ENCODE measurements at places on chromosomes 12 and 14.

DNA sequence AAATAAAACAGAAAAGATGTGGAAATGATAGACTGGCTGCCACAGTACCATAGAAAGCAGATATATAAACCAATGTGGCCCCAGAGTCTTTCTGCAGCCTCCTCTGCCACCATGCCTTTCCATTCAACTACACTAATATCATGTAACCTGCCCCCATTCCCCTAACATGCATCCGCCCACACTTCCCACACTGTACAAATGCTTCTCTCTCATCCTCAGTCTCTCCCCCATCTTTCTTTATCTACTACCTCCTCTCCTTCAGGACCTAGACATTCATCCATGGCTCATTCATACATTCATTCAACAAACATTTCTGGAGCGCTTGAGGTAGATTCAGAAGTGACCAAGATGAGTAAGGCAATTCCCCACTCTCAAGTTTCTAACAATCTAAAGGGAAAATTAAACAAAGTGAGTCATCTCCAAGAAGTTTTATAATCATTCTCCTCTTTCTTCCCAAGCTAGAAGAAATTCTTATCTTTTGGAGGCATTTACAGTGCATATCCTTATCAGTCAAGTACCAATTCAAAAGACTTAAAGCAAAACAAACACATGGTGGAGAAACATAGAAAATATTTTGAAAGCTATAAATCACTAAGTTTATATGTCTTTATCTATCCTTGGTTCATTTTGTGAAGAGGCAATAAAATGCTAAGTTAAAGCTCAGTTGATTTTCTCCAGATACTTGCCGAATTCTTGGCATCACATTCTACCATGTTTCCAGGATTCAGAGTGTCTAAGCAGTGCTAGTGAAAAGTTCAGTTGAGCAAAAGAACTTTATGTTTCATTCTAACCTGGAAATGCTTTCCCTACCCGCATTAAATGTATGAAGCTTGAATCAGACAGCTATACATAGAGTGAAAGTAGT, 70.5 kb upstream of the FRMD6 start:
- DNase-seq, result no peak

- DNase-seq, result no peak
Observed at GRCh38 chr12:127588249-127588648, 678.7 kb upstream of the TMEM132C start.

- no peak for DNase-seq
Observed at GRCh38 chr12:53201177-53201541, 5.9 kb downstream of the ITGB7 start.

DNA sequence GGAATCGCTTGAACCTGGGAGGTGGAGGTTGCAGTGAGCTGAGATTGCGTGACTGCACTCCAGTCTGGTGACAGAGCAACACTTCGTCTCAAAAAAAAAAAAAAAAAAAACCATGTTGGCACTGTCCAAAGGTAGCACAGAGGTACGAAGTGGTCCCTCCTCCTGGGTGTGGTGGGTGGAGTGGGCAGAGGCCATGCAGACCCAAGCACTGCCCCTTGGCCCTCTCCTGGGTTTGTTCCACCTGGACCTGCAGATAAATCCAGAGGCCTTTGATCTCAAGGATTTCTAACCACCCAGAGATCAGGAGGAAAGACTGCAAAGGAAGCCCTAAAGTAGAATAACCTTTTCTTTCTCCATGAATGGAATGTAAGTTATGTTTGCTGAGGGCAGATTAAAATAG, 8.7 kb upstream of the GALNT6 start:
- no peak for DNase-seq

DNA sequence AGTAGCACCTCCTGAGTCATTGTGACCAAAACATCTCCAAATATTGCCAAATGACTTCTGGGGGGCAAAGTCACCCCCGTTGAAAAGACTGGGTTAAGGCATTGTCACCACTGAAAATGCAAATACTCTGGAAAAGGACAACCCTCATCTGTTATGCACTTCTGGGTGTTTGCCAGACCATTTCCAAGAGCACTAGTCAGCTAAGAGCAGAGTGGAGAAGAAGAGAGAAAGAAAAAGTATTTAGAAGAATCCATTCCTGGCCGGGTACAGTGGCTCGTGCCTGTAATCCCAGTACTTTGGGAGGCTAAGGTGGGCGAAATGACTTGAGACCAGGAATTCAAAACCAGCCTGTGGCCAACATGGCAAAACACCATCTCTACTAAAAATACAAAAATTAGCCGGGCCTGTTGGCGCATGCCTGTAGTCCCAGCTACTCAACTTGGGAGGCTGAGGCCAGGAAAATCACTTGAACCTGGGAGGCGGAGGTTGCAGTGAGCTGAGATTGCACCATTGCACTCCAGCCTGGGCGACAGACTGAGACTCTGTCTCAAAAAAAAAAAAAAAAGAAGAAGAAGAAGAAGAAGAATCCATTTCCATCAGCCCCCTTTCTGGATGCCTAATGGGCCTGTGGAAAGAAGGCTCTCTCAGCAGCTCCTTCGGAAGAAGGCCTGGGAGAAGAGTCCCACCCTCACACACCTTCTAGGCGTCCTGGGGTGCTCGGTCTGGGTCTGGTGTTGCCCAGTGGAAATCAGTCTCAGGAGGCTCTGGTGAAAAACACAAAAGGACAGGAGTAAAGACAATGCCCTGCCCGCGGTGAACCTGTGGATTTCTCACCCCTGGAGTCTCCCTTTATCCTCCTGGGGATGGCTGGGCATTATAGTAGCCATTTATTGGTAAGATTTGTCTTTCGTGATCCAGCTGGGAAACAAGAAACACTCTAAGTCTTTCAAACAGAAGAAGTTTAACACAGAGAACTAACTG, 3.5 kb upstream of the LTBR start:
- DNase-seq, result no peak

GRCh38 chr12:74619884-74620283, 82.2 kb downstream of the ATXN7L3B start:
- DNase-seq, result no peak

DNA sequence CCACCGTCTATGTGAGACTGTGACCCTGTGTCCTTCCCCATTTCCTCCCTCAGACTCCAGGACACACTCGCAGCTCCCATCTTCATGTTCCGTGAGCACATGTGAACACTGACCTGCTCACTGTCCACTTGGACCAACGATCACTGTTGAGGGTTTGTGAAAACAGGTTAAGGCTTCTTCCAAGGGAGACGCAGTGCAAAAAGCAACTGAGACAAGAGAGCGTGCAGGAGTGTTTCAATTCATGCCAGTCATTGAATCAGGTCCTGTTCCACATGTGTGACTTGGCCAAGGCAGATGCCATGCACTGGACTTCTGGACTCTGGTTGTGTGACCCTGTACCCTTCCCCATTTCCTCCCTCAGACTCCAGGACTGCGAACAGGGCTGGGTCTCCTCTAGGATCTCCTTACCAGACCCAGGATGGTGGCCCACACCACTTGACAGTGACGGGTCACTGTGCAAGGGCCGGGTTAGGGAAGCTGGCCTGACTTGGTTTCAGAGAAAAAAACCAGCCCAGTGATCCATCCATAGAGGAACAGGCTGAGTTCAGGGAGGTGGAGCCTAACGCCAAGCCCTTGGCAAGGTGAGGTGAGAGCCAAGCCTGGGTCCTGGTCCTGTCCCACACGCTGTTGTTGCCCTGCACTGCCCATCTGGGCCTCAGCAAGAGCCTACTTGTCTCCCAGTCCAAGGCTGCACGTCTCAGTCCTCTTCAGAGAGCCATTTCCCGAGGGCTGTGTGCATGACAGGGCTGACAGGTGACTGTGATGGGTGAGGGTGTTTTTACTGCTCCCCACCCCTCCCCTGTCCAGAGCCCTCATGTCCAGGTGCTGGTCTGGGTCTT, 5.7 kb upstream of the KRT5 start:
- no peak for DNase-seq

- DNase-seq, result peak; percentile 41
Observed at GRCh38 chr12:103884316-103884715, 43.3 kb upstream of the NT5DC3 start.

GRCh38 chr12:31589598-31589903, 1.4 kb downstream of the DENND5B start:
- DNase-seq, result no peak

DNA sequence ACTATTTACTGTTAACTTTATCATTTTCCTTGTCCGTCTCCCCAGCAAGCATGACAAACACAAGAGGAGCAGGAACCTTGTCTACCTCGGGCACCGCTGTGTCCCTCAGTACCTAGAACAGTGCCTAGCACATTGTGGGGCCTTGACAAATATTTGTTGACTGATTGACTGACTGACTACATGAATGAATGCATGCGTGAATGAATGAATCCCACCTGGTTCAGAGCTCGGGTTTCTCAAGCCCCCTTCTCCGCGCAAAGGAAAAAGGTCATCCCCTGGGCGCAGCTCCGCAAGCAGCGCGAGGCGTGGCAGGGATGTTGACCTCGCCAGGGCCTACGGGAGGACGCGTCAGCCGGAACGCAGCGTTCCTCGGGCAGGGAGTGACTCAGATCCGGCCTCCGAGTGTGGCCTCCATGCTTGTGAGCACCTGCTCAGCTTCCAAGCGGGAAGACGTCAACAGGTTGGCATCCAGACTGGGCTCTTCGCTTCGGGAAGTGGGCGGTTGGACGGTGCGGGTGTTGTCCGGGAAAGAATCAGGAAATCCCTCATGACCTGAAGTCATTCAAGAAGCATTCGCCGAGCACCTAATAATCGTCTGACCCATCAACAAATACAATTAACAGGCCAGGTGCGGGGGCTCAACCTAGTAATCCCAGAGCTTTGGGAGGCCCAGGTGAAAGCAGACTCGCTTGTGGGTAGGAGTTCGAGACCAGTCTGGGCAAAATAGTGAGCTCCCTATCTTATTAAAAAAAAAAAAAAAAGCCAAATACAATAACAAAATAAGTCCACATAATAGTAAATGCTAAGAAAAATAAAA, 13.9 kb upstream of the UBC start:
- no peak for DNase-seq

DNA sequence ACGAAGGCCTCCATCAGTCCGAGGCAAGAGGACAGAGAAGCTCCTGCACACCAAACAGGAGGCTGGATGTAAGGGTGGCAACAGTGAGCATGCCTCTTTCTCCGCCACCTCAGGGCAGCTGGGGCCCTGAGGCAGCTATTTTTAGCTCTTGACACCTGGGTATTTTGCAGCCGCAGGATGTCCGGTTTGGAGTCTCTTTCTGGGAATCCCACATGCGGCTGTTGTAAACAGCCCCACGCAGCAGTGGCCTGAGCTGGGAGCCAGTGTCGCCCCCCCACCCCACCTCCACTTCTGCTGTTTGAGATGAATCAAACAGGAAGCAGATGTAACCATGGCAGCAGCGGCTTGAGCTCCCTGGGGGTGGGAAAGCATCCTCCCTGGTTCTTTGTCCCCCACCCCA, 11.7 kb downstream of the HDAC7 start:
- DNase-seq, result peak; percentile 90

- no peak for DNase-seq
Observed at GRCh38 chr12:105705765-105706164, 375.3 kb downstream of the C12orf75 start.

DNA sequence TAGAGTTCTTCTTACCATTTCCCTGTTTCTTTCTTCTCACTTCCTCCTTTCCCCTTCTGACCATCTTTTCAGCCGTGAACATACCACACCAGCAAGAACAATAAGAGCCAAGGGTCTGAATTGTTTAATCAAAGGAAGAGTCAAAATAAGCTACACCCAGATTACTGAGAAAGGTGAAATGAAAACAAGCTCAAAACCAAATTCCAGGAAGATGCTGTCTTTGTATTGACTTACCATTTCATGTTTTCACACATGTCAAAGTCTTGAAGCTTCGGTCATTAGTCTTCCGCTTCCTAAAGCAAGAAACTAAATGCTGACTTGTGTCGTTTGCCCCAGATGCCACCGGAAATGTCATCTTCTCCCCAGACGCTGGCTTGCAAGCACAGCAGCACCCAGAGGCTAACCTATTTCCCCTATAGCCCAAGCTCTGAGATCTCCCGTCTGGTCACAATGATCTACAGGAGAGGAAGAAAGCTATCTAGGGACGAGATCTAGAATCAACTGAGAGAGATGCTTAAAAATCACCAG, 136.5 kb upstream of the AMIGO2 start:
- peak; percentile 89 for DNase-seq

DNA sequence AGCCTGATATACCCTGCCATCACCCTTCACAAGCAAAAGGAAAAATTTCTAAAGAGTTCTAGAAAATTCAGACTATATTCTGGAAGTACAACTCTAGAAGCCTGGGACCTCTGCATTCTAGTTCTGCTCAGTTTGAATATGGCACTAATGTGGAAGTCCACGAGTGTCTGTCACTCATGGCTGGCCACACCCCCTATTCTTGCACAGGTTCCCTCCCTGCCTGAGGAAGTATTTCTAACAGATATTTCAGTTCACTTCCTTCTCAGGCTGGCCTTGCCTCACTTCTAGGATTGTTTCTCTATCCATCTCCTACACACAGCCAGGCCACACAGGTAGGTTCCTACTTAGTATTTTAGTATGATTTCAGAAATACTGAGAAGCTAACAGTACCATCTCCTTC, 67.4 kb downstream of the PHLDA1 start:
- no peak for DNase-seq

DNA sequence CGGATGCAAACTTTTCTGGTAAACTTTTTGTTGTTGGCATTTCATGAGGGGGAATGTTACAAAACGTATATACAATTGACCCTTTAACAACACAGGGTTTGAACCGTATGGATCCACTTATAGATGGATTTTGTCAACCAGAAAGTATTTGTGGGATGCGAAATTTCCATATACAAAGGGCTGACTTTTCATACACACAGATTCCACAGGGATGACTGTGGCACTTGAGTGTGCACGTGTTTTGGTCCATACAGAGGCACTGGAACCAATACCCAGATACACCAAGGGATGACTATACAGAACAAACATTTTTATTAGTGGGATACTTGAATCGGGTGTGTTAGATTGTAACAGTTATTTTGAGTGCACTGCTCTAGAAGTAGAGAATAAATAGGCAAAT, 29.8 kb upstream of the CCT2 start:
- DNase-seq, result no peak

- no peak for DNase-seq
Observed at GRCh38 chr12:115411121-115411520, 727.1 kb upstream of the TBX3 start.

DNA sequence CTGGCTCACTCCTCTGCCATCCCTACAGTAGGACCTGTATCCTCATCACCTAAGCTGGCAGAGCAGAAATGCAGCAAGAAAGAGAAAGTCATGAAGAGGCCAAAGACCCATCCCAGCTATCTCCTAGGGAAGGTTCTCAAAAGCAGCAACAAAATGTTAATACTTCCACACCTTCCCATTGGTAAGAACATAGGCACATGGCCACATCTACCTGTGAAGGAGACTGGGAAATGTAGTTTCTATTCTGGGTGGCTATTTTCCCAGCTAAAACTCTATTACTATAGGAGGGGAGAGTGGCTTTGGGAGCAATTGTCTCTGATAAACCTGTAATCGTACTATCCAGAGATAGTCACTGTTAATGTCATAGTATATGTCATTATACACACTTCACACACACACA, 13.7 kb upstream of the EIF2B2 start:
- DNase-seq, result no peak
